ENCODE measurements at places on chromosomes 2 and 18. TPM values are rescaled to one million over a fixed set of nuclear protein-coding genes. Genes with fewer than 3 reads are reported as not detected.

DNA sequence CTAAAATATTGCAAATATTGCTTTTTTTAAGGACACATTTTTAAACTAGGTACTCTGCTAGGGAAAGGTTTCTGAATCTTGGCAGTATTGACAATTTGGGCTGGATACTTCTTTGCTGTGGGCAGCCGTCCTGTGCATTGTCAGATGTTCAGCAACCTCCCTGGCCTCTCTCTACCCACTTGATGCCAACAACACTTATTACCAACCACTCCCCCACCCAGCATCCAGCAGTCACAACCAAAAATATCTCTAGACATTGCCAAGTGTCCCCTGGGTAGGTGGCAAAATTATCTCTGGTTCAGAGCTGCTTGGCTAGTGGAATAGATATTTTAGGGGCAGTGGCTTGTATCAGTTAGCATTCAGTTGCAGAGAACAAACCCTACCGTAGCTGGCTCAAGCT lies 114.3 kb upstream of the PNPT1 start:
- H3K36me3 ChIP-seq: no peaks in the 10 kb centered on the region
- no peak overlapping the region for H3K27ac ChIP-seq
- peaks cover 2% of the 10 kb centered on the region for H3K4me1 ChIP-seq
- no peak for DNase-seq
- no peaks in the 10 kb centered on the region for H3K27me3 ChIP-seq
- no peak overlapping the region for H3K4me3 ChIP-seq

Gene CD8B2
- not detected for total RNA-seq

GRCh38 chr2:127683757-127684156 lies 8.4 kb upstream of the LIMS2 start:
- DNase-seq: no peak
- H3K27ac ChIP-seq: no peak overlapping the region
- no peaks in the 10 kb centered on the region for H3K27me3 ChIP-seq
- H3K36me3 ChIP-seq: no peaks in the 10 kb centered on the region

Gene M1AP
- total RNA-seq: 7.6 TPM

- no peaks in the 10 kb centered on the region for H3K27me3 ChIP-seq
- H3K4me1 ChIP-seq: no peaks in the 10 kb centered on the region
- no peak overlapping the region for H3K4me3 ChIP-seq
- H3K36me3 ChIP-seq: peaks cover 48% of the 10 kb centered on the region
- no peak overlapping the region for H3K27ac ChIP-seq
- DNase-seq: no peak
Observed at GRCh38 chr2:164515734-164516133, 105.5 kb downstream of the GRB14 start.

Gene NEUROD1
- not detected for total RNA-seq

Gene RUFY4
- total RNA-seq: 0.44 TPM

GRCh38 chr18:22335731-22336198 lies 82.0 kb downstream of the CTAGE1 start:
- DNase-seq: no peak
- no peaks in the 10 kb centered on the region for H3K27me3 ChIP-seq
- peaks cover 3% of the 10 kb centered on the region for H3K4me1 ChIP-seq
- no peaks in the 10 kb centered on the region for H3K36me3 ChIP-seq
- no peak overlapping the region for H3K27ac ChIP-seq

- no peaks in the 10 kb centered on the region for H3K27me3 ChIP-seq
- DNase-seq: no peak
- H3K4me1 ChIP-seq: no peaks in the 10 kb centered on the region
Observed at GRCh38 chr2:193868833-193869232, 1674.1 kb upstream of the TMEFF2 start.

Gene GPR148
- not detected for total RNA-seq

Gene DOK6
- total RNA-seq: 0.20 TPM

GRCh38 chr2:226763320-226763719 lies 36.3 kb downstream of the IRS1 start:
- no peak overlapping the region for H3K27ac ChIP-seq
- DNase-seq: no peak
- no peak overlapping the region for H3K4me3 ChIP-seq
- H3K27me3 ChIP-seq: no peaks in the 10 kb centered on the region
- H3K4me1 ChIP-seq: peaks cover 2% of the 10 kb centered on the region
- peaks cover 12% of the 10 kb centered on the region for H3K36me3 ChIP-seq

- no peak overlapping the region for H3K4me3 ChIP-seq
- H3K36me3 ChIP-seq: no peaks in the 10 kb centered on the region
- H3K27ac ChIP-seq: no peak overlapping the region
- peaks cover 2% of the 10 kb centered on the region for H3K4me1 ChIP-seq
- H3K27me3 ChIP-seq: no peaks in the 10 kb centered on the region
Observed at GRCh38 chr18:62445386-62445917, 77.4 kb upstream of the ZCCHC2 start.

Gene GNLY
- total RNA-seq: not detected

Gene PKDCC
- 134 TPM for total RNA-seq
